Caki2 (cell line): ENCODE measurements at places on chromosomes 16 and 17.

GRCh38 chr17:78779850-78780249 lies 2.2 kb downstream of the CYTH1 start:
- no peak for DNase-seq

DNA sequence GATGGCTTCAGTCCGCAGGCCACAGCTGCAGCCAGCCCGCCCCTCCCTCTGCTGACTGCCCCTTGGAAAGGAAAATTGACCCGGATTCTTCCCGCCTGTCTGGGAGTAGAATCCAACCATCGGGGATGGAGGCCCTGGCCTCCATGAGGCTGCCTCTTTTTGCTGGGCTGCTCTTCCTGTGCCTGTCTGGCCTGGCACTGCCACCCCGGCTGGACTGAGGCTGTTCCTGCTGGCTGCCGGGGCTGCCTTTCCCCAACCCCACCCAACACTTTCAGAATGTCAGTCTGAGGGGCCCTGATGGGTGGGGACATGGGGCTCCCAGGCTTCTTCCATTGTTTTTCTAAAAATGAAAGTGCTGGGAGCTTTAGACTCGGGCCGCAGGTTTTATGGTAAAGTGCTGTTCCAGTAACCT lies 7.3 kb downstream of the BAHCC1 start:
- DNase-seq: no peak

- DNase-seq: peak; percentile 91
These were observed 186.5 kb downstream of the STX8 start for GRCh38 chr17:9389111-9389527.

DNA sequence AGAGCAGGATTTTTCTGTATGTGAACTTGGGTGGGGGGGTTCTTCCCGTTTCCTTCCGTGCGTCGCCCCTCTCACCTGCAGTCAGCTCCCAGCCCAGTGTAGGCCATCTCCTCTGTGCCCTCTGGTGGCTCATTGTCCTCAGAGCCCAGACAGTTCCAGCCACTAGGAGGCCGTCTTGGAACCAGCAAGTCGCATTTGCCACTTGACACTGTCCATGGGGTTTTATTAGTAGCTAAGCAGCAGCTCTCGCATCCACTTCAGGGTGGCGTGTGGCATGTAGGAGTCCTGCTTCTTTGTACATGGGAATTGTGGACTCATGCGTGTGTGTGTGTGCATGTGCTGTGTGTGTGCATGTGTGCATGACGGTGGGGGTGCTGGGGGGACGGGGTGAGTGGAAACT lies 74.0 kb downstream of the SEC14L1 start:
- DNase-seq: peak; percentile 36

DNA sequence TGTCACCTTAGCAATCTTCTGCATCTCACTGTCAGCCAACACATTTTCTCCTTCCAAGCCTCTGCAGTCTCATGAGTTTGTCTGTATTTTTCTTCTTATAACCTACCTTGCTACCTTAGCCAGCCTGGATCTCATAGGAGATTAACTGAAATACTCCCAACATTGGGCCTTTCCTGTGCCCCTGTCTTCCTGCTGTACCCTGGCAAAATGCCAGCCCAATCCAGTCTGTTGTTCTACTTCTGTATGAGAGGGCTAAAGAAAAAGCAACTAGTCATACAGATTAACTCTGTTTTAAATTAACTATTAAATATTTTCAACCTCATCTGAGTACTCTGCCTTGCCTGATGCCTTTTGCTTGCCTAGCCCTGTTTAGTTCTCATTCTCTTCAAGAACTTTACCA lies 18.4 kb downstream of the GOSR1 start:
- no peak for DNase-seq

GRCh38 chr16:77993111-77993985 lies 29.0 kb upstream of the CLEC3A start:
- DNase-seq: no peak

GRCh38 chr17:65902155-65902554 lies 289.8 kb downstream of the CEP112 start:
- DNase-seq: no peak

DNA sequence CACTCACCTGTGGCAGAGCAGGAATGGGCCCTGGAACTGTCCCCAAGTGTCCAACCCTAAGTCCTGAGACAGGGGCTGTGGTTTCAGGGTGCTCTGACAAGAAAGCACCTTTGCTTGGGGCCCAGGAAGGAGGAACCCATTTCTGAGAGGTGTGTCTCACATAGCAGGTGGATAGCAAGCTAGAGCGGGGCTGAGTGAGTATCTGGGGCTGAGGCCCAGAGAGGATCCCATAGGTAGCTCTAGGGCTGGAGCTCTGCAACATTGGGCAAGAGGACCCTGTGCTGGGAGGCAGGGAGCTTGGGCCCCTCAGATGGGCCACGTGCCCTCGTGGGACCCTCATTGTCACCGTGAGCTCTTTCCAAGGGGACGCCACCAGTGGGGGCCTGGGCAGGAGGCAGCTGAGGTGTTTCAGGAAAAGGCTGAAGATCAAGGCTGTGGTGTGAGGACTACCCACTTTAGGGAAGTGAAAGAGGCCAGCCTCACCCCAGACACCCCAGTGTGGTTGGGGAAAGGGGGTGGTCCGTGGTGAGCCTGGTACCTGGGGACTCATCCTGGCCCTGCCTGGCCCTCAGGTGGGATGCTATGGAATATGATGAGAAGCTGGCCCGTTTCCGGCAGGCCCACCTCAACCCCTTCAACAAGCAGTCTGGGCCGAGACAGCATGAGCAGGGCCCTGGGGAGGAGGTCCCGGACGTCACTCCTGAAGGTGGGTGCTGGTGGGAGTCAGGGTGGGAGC lies 5.3 kb downstream of the DEF8 start:
- no peak for DNase-seq

DNA sequence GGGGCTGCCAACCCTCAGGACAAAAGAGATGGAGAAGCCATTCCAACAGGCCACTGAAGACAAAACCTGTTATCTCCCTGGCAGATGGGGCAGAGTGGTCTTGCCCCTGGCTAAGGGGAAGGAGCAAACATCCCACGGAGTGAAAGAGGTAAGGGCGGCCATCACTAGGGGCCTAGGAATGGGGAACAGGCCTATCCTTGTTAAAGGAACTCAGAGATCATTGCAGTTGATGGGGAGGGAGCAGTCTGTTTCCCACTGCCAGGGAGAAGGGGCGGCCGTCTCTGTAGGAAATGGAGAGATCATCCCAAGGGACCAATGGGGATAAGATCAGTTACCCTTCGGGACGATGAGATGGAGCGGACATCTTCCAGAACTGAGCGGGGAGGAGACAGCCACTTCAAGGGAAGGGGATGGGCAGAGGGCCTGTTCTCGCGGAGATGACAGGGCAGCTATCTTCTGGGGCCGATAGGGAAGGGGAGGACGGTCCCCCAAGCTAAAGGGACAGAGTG lies 581 bp upstream of the TMEM208 start:
- no peak for DNase-seq

DNA sequence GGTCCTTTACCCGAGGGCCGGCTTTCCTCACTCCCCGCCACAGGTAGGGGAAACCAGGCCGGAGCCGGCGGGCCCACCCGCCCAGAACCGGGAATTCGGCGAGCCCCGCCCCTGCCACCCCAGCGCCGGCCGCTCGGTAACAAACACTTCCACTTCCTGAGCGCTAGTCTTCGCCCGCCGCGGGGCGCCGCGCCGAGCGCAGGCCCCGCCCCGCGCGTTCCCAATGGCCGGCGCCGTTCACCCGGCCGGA lies 224 bp upstream of the NHERF1 start:
- peak; percentile 92 for DNase-seq

DNA sequence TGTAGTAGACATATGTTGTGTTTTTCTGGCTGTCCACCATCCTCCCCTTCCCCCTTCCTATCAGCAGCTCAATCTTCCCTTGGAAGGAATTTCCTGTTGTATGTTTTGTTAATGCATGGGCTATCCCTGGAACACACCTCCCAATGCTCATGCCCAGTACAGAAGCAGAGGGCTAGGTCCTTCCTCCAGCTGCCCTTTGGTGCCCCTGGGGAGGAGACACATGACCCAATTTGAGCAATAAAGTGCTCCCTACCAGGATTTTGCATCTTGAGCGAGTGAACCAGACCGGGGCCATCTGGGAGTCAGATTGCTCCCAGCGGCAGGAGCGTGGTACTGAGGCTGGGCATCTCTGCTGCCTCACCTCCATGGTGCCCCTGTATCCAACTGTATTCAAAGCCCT lies 141.5 kb upstream of the MED13 start:
- no peak for DNase-seq

DNA sequence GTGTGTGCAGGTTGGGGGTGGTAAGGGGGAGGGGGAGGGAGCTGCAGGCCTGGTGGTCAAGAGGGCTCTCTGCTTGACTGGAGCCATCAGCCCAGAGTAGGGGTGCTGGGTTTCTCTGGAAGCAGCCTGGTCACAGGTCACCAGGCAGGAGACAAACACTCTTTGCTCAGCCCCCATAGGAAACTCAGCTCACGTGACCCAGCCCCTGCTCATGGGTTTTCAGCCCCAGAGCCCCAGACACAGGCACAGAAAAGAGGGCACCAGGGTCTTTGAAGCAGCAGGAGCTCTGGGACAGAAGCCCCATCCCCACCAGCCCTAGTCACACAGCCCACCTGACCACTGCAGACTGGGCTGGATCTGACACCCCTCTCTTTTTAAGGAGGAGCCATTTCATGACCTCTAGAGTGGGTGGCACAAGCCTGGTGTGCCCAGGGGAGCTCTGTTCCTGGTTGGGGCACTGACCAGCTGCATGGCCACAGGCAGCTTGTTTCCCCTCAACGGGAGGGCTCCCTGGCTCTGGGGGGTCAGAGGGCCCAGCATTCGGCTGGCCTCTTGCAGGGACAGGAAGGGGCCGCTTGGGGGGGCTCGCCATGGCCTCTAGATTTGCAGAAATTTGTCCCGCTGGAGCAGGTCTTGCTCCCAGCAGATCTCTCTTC lies 13.8 kb upstream of the CD79B start:
- no peak for DNase-seq

GRCh38 chr17:76710863-76711611 lies at the start of gene MXRA7:
Gene MXRA7, minus strand, starts transcription at chr17:76710965. Its CDS starts 19 bp downstream, at chr17:76710946.
- DNase-seq: peak; percentile 47

DNA sequence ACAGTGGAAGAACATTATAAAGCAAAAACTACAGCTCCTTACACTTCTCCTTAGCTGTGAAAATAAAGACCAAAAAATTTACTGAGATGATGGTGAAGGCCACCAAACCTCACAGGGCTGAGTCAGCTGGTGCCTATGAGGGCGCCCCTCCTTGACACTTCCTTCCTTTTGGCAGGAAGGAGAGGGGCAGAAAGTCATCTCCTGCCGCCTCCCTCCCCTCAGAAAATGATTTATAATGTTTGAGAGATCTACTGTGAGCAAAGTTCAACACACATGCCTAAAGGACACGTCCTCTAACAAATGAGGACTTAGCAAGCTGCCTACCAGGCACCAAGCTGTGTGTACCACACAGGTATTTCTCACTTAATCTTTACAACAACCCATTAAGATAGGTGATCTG lies 245.7 kb downstream of the PRKCA start:
- DNase-seq: no peak

GRCh38 chr17:76414334-76415295 lies 30.2 kb downstream of the SPHK1 start:
- no peak for DNase-seq
